ENCODE measurements at places on chromosomes 12 and 14.

GRCh38 chr12:116126610-116127009 lies 150.9 kb downstream of the MED13L start:
- no peak for DNase-seq

GRCh38 chr12:68271346-68271745 lies 17.9 kb upstream of the IL22 start:
- no peak for DNase-seq

GRCh38 chr12:84290168-84290567 lies 622.4 kb downstream of the SLC6A15 start:
- no peak for DNase-seq

DNA sequence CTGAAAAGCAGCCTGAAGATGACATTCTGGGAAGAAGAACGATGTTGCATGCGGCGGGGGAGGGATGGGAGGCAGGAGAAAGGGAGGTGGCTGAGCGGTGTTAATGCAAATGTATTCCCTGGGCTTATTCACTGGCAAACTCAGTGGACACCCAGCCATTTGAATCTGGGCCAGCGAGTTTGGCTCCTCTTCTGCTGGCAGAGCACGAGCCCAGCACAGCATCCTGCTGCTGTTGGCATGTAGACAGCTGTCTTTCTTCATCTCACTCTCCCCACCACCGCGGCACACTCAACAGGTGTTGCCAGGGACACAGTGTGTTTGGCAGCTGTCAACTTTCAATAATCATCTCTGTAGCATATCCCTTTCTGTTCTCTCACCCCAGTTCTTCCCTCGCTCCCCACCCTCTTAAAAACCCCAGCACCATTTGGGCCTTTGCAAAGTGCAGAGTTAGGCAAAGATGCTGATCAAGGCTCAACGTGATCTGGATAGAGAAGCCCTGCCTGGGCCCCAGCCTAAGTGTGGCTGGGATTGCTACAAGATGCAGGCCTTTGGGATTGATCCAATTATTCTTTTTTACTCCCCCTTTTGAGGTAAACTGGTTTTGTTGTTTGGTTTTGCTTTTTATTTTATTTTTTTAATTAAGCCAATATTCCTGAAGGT lies 131.9 kb downstream of the EXOC5 start:
- DNase-seq: no peak

DNA sequence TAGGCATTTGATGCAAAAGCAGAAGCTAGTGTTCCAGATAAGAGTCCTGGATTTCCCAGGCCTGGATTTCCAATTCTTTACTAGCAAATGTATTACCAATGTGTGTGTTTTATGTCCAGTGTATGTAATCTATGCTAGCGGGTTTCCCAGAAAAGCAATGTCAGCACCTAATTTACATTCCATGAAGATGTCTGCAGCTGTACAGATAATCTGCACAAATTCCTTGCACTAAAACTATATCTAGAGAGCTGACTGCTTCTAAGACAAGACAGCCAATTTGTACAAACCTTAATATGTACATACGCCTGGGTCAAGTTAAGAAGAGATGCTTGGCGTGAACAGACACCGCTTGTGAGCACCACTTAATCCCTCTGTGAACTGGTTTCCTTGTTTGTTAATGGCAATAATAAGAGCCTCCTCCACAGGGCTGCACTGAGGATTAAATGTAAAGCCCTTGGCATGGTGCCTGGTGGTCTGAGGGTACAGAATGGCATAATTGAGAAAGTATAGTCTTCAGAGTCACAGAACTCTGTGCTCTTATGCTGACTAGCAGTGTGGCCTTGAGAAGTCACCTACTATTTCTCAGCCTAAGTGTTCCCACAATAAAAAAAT lies 185.6 kb downstream of the EPS8 start:
- no peak for DNase-seq

- DNase-seq: peak; percentile 46
Observed at GRCh38 chr14:91968280-91968679, 20.8 kb upstream of the FBLN5 start.
